SK-N-SH (cell line): ENCODE measurements at places on chromosomes 12 and 14. TPM values are rescaled to one million over a fixed set of nuclear protein-coding genes. Genes with fewer than 3 reads are reported as not detected.

DNA sequence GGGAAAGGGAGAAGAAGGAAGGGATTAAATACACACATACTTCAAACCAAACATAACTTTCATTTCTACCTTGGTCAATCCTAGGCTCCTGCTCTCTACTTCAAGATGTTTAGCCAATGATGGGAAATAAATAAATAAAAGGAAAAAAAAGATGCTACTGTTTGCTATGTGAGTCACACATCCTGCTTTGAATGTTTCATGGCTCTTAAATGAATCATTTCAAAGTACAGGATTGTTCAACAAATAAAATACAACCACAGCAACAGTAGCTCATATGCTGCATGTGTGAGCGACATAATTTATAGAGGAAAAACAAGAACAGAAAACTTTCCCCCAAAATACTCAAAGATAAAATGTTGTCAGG is 54.3 kb upstream of the NPFF start:
- no peak for DNase-seq
- H3K4me3 ChIP-seq, result no peak overlapping the region
- H3K4me1 ChIP-seq, result peaks cover 19% of the 10 kb centered on the region
- H3K27me3 ChIP-seq, result no peaks in the 10 kb centered on the region
- peak overlapping the region; percentile 89 for H3K27ac ChIP-seq
- no peaks in the 10 kb centered on the region for H3K36me3 ChIP-seq

GRCh38 chr12:115078990-115079389 is 395.0 kb upstream of the TBX3 start:
- no peak overlapping the region for H3K4me3 ChIP-seq
- DNase-seq, result no peak
- no peaks in the 10 kb centered on the region for H3K36me3 ChIP-seq
- H3K27ac ChIP-seq, result no peak overlapping the region

- H3K27me3 ChIP-seq, result no peaks in the 10 kb centered on the region
- no peak overlapping the region for H3K27ac ChIP-seq
- no peaks in the 10 kb centered on the region for H3K36me3 ChIP-seq
- no peak for DNase-seq
Observed at GRCh38 chr14:100872259-100873095, 31.0 kb downstream of the RTL1 start.

GRCh38 chr12:89960607-89961394 is 252.2 kb upstream of the ATP2B1 start:
- H3K27ac ChIP-seq, result no peak overlapping the region
- H3K4me1 ChIP-seq, result no peaks in the 10 kb centered on the region; the same call in 1 of the 2 replicates

The LRFN5 gene
- not detected in 2 replicates for polyA plus RNA-seq

DNA sequence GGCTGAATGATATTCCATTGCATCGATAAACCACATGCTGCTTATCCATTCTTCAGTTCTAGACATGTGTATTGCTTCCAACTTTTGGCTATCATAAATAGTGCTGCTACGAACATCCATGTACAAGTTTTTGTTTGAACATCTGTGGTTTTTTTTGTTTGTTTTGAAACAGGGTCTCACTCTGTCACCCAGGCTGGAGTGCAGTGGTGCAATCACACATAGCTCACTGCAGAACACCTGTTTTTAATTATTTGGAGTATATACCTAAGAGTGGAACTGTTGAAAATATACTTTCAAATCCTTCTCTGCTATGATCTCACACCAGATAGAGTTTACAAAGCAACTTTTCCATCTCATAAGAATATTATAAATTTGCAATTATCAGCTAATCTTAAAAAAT is 124.2 kb downstream of the TTC7B start:
- 0 out of 2 replicates have a peak, but pooled peaks cover 4% of the 10 kb centered on the region for H3K4me1 ChIP-seq
- no peaks in the 10 kb centered on the region for H3K27me3 ChIP-seq
- peaks cover 1% of the 10 kb centered on the region for H3K36me3 ChIP-seq
- DNase-seq, result no peak
- H3K4me3 ChIP-seq, result no peak overlapping the region

The TSHR gene
- polyA plus RNA-seq, result not detected in 2 replicates

DNA sequence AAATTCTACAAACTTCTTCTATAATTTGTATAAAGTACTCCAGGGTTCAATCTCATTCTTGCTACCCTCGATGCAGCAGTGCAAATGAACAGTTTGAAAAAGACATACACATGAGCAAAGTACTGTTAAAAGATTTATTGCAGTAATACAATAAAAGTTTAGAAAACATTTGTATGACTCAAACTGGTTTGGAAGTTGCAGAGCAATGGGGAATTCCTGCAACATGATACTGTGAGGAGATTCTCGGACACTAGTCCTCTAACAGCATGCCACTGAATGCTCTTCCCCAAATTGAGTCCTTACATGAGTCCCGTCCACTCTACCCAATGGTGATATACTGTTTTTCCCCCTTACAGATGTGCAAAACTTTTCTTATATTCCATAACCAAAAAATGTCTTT is 45.4 kb downstream of the ATG14 start:
- no peaks in the 10 kb centered on the region for H3K27me3 ChIP-seq
- no peak overlapping the region for H3K4me3 ChIP-seq
- H3K4me1 ChIP-seq, result no peaks in the 10 kb centered on the region
- H3K36me3 ChIP-seq, result peaks cover 12% of the 10 kb centered on the region; the same call in 1 of the 2 replicates
- peak overlapping the region; percentile 20; the same call in 1 of the 2 replicates for H3K27ac ChIP-seq

GRCh38 chr12:64222009-64222765 is at the start of gene KICS2:
Gene KICS2, minus strand, starts transcription at chr12:64222296. Its CDS starts 59 bp downstream, at chr12:64222237.
- no peaks in the 10 kb centered on the region for H3K27me3 ChIP-seq
- no peaks in the 10 kb centered on the region for H3K36me3 ChIP-seq
- peak within 1 kb of the TSS; percentile 85 for H3K27ac ChIP-seq
- H3K4me1 ChIP-seq, result peaks cover 8% of the 10 kb centered on the region; the same call in 1 of the 2 replicates

The FAM216A gene
- 29.8 and 33.1 TPM in 2 replicates for polyA plus RNA-seq

- no peaks in the 10 kb centered on the region for H3K27me3 ChIP-seq
- no peak overlapping the region for H3K4me3 ChIP-seq
- H3K27ac ChIP-seq, result 0 out of 2 replicates have a peak overlapping the region, but pooled peaks have one; percentile 26
- DNase-seq, result no peak
- H3K4me1 ChIP-seq, result no peaks in the 10 kb centered on the region
Observed at GRCh38 chr12:73863546-73863945, 674.1 kb upstream of the ATXN7L3B start.

The ASCL1 gene
- polyA plus RNA-seq, result 0.21 and 0.28 TPM in 2 replicates

- peak within 1 kb of the TSS; percentile 45; the same call in 1 of the 2 replicates for H3K4me3 ChIP-seq
- peaks cover 11% of the 10 kb centered on the region for H3K36me3 ChIP-seq
- peak within 1 kb of the TSS; percentile 75 for H3K27ac ChIP-seq
- DNase-seq, result no peak
- H3K27me3 ChIP-seq, result no peaks in the 10 kb centered on the region
Observed at GRCh38 chr12:14885718-14886221, at the start of gene MGP. Gene MGP, minus strand, starts transcription at chr12:14885854. Its CDS starts 63 bp downstream, at chr12:14885791.

The CACNA1C gene
- 1.5 and 1.6 TPM in 2 replicates for polyA plus RNA-seq

DNA sequence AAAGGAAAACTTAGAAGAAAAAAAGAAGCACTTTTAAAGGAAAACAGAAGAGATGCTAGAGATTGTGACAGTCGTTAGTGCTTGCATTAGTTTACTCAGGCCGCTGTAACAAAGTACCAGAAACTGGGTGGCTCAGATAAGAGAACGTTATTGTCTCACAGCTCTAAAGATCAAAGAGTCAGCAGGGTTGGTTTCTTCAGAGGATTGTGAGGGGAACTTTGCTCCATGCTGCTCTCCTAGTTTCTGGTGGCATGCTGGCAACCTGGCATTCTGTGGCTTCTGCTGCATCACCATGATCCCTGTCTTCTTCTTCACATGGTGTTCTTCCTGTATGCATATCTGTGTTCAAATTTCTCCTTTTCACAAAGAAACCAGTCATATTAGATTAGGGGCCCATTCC is 119.4 kb upstream of the PLEKHA5 start:
- no peaks in the 10 kb centered on the region for H3K27me3 ChIP-seq
- DNase-seq, result no peak
- H3K36me3 ChIP-seq, result no peaks in the 10 kb centered on the region
- no peaks in the 10 kb centered on the region for H3K4me1 ChIP-seq
- H3K27ac ChIP-seq, result no peak overlapping the region

The PIANP gene
- 5.9 and 9.9 TPM in 2 replicates for polyA plus RNA-seq

The ACAD10 gene
- 24.6 and 29.0 TPM in 2 replicates for polyA plus RNA-seq

DNA sequence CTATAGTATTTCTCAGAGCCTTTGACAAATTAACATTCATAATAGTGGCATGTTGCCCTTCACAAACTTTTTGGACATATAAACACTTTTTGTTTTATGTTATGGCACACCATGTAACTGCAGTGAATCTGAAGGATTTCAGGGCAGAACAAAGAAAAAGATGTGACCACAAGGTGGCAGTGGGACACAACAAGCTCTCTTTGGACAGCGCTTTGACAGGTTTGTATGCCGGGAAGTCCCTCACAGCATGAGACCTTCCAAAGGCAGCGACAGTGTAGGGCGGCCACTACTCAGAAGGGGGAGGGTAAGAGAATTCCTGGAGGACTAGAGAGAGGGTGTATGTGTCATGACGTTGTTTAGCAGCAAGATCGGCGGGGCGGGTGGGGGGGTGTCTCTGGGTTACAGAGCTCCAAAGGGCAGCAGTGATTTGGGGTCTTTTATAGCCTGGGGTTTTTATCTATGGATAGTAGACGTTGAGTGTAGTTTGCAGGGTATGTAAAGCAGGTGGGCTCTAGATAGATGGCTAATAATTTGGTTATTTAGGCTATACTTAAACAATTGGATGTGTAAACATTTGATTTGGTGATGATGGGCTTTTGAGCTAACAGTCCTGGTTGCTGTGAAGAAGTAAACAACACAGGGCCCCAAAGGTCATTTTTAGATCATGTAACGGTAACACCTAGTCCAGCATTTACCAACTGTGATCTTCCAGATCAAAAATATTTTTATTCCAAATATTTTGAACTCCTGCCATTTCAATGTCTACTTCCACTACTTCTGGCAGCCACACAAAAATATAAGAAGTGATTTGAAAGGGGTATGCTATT is 22.9 kb downstream of the ETFBKMT start:
- peak; percentile 56 for DNase-seq
- H3K4me1 ChIP-seq, result no peaks in the 10 kb centered on the region
- H3K4me3 ChIP-seq, result no peak overlapping the region
- H3K27me3 ChIP-seq, result no peaks in the 10 kb centered on the region

- H3K27ac ChIP-seq, result no peak overlapping the region
- H3K36me3 ChIP-seq, result no peaks in the 10 kb centered on the region
- DNase-seq, result no peak
- no peak overlapping the region for H3K4me3 ChIP-seq
Observed at GRCh38 chr12:94973221-94973620, 30.3 kb downstream of the NDUFA12 start.

DNA sequence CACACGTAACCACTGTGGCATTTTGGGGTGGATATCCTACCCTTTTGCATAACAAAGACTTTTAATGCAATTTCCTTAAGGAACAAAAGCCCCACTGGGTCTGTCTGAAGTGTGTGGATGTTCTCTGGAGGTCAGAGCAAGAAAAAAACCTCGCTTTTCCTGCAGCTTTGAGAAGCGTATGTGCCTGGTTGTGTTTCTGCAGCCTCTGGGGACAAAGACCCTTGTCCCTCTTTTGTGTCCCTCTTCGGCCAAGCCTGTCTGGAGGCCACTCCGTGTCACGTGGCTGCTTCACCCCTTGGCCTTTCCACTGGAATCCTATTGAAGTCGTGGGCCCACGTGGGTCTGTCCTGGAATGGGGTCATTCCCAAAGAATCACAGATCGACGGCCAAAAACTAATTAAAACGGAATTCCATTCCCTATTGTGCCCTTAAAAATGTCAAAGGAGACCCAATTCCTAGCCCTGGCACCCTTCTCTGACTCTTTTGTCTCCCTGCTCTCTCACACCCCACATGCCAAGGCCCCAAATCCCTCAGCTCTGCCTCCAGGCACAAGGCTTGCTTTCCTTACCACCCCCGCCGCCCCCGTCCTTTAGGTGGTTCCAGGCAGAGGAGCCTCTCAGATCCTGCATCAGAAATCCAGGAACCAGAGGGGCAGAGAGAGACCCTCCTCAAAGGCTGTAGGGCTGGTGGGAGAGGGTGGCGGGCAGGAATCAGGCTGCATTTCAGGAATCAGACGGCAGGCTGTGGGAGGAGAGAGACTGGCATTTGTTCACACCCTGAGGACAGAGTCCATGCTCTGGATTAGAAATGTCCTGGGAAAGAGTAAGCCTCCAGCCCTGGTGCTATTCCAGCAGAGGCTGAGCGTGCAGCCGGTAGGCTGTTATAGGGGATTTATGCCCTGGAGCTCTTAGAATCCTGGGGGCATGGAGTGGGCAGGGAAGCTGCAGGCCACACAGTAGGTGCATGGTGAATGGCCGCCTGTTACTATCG is 12.6 kb upstream of the CYP46A1 start:
- H3K27me3 ChIP-seq, result 0 out of 2 replicates have a peak, but pooled peaks cover 7% of the 10 kb centered on the region
- DNase-seq, result no peak
- H3K4me3 ChIP-seq, result no peak overlapping the region

DNA sequence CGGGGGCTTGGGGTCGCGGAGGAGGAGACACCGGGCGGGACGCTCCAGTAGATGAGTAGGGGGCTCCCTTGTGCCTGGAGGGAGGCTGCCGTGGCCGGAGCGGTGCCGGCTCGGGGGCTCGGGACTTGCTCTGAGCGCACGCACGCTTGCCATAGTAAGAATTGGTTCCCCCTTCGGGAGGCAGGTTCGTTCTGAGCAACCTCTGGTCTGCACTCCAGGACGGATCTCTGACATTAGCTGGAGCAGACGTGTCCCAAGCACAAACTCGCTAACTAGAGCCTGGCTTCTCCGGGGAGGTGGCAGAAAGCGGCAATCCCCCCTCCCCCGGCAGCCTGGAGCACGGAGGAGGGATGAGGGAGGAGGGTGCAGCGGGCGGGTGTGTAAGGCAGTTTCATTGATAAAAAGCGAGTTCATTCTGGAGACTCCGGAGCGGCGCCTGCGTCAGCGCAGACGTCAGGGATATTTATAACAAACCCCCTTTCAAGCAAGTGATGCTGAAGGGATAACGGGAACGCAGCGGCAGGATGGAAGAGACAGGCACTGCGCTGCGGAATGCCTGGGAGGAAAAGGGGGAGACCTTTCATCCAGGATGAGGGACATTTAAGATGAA is 630 bp downstream of the FOS start:
- H3K27ac ChIP-seq, result peak overlapping the region; percentile 91
- no peaks in the 10 kb centered on the region; the same call in 1 of the 2 replicates for H3K36me3 ChIP-seq
- H3K4me1 ChIP-seq, result peaks cover 13% of the 10 kb centered on the region
- no peaks in the 10 kb centered on the region for H3K27me3 ChIP-seq

GRCh38 chr14:71271166-71271945 is 364.1 kb downstream of the PCNX1 start:
- H3K27ac ChIP-seq, result no peak overlapping the region
- H3K36me3 ChIP-seq, result no peaks in the 10 kb centered on the region
- no peaks in the 10 kb centered on the region for H3K27me3 ChIP-seq
- DNase-seq, result no peak

DNA sequence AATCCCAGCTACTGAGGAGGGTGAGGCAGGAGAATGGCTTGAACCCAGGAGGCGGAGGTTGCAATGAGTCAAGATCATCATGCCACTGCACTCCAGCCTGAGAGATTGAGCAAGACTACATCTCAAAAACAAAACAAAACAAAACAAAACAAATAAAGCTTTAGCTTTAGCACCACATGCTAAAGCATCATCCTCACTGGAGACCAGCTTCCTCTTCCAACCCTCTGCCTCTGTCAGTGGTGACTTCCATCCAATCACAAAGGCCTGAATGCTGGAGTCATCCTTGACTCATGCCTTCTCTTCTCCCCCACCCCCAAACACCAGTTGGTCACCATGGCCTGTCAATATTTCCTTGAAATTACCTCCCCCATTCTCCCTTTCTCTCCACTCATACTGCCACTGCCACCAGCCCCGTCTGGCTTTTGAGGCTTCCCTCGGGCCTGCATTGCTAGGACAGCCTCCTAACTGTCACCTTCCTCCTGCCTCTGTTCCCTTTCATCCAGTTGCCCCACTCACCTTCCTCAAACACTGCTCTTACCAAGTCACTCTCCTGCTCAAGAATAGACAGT is 1.4 kb downstream of the ZNF385A start:
- no peak overlapping the region for H3K27ac ChIP-seq
- H3K27me3 ChIP-seq, result no peaks in the 10 kb centered on the region
- no peaks in the 10 kb centered on the region for H3K4me1 ChIP-seq

The CARMIL3 gene
- 0.32 and 0.43 TPM in 2 replicates for polyA plus RNA-seq

The KRT6A gene
- not detected in 2 replicates for polyA plus RNA-seq
